ENCODE measurements at places on chromosomes 6 and 20.

DNA sequence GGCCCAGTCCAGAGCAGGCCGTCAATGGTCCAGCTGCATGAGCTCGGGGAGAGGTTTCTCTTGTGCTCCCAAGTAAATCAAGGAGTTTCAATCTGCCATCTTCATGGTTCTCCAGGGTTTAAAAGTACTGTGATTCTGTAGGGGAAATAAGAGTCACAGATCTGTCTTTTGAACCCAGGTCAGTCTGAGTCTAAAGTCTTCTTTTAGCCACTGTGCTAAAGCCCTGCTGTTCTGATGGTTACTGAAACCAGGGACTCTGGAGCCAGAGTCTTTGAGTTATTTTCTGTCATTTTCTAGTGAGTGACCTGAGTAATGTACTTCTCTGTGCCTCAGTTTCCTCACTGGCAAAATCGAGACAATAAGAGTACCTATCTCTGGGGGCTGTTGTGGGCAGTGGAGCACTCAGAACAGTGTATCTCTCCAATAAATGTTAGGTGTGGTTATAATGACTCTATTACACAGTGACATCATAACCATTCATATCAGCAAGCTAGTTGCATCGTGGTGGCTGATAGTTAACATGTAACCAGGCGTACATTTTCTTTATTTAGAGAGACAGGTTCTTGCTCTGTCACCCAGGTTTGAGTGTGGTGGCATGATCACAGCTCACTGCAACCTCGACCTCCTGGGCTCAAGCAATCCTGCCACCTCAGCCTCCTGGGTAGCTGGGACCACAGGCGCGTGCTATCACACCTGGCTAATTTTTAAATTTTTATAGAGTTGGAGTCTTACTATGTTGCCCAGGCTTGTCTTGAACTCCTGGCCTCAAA, 74.6 kb upstream of the KCNG1 start:
- no peak for DNase-seq

DNA sequence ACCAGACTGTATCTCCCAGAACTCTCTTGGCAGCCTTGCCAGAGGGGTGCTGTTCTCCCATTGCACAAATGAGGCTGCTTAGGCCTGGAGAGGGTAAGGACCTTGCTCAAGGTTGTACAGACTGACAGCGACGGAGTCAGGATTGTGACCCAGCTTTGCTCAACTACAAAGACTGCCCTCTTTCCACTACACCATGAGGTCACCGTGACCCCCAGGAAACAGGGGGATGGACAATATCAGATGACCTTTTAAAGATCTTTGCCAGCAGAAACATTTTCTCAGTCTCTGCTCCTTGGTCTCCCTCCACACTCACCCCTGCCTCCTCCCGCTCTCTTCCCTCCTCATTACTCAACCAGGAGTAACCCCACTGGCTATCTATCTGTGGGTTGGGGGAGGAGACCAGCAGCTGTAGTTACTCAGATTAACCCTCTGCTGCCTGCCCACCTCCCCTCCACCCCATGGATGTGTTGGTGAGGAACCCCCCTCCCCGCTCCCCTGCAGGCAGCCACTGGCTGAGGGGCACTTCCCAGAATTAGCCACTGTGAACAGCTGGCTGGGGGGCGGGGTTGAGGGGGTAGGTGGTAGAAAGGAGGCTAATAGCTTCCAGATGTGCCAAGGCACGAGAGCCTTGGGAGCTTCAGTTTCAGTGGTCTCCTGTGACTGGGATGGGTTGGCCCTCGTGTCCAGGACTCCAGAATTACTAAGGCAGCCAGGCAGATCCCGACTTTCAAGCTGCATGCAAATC, 26.9 kb upstream of the MRPS18A start:
- DNase-seq: peak; percentile 75

- DNase-seq: no peak
Observed at GRCh38 chr20:15045246-15045645, 707.8 kb upstream of the FLRT3 start.

DNA sequence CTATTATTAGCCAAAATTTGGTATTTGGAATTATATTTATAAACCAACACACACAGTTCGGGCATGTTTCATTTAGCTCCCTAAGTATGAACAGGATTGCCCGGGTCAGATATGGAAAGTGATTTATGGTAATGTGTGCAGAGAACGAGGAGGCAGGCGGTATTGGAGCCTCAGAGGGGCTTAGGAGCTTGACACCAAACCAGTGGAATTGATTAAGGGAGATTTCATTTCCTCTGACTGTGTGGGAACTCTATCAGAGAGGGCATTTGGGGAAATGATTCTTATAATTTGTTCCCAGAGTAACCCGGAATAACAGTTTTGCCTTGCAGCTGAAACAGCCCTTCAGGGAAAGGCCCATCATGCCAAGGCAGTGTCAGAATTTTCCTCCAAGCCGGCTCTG, 115.1 kb upstream of the SPTLC3 start:
- DNase-seq: no peak

DNA sequence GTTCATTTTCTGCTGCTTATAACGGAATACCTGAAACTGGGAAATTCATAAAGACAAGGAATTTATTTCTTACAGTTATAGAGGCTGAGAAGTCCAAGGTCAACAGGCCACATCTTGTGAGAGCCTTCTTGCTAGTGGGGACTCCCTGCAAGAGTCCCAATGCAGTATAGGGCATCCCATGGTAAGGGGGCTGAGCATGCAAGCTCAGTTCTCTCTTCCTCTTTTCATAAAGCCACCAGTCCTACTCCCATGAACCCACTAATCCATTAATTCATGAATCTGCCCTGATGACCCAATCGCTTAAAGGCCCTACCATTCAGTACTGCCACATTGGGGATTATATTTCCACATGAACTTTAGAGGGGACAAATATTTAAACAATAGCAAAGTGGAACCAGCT, 26.5 kb downstream of the CYB5R4 start:
- DNase-seq: no peak

DNA sequence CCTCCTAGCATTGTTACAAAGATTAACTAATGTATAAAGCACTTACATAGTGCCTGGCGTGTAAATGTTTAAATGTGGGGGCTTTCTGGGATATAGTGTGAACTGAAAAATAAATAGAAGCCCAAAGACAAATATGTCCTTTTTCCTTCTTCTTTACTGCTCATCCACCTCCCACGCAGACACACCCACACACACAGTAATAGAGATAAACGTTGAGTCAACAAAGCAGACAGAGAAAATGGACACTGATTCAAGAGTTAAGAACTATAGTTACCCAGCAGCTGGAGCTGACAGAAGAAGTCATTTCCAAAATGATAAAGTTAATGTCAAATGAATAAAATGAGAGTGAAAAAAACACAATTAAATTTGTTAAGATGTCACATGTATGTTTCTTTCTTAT, 68.3 kb downstream of the FHL5 start:
- DNase-seq: peak; percentile 73

DNA sequence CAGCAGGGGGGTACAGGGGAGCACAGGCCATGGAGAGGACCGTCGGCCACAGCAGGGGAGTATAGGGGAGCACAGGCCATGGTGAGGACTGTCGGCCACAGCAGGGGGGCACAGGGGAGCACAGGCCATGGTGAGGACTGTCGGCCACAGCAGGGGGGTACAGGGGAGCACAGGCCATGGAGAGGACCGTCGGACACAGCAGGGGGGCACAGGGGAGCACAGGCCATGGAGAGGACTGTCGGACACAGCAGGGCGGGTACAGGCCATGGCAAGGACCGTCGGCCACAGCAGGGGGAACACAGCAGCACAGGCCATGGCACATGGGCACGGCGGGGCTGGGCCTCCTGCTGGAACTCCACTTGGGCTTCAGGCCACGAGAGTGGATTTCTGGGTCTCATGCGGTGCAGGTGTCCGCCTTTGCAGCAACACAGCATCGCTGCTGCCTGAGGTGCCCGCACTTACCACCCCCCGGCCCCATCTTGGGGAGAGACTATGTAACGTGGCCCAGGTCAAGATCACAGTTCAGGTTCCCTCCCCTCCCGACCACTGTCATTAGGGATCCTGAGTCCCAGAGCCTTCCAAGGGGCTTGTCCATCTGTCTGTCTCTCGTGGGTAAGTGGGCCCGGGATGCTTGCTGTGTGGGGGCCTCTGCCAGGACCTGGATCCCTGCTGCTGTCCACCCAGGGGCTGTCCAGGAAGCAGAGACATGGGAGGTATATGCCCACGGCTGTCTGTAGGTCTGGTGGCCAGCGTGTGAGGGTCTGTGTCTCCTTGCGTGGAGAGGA, 2.5 kb downstream of the NPBWR2 start:
- DNase-seq: no peak

GRCh38 chr6:24576447-24576846, 69.5 kb downstream of the KIAA0319 start:
- no peak for DNase-seq

DNA sequence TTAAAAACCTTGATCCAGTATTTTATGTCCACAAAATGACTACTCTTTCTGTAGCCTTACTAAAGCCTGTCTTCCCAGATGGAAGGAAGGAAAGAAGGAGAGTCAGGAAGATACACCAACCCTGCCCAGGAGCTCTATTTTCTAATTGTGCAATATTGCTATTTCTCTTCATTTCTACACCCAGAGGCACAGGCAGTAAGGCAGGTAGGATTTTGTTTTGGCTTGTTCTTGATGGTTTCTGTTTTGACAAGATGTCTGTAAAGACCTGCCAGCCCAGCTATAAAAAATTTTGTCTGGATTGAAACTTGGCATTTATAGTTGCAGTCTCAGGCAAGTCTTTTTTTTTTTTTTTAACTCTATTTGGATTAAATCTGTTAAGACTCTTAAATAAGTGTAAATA, 587.5 kb upstream of the ARID1B start:
- peak; percentile 16 for DNase-seq

DNA sequence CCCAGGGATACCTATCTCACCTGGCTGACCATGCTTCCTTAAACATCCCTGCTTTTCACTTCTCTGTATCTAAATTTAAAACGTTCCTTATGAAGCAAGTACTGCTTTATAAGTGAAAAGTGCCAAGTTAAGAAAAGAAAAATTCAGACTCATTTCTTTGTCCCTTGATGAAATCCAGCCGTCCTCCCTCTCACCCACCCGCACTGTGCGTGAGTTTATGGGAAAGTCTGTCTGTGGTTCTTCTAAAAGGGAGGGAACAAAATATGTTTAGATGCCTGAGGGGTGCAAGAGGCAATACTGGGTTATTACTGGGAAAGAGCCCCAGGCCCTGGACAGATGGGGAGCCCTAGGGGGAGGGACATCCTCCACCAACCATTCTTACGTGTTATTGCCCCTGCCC, 31.2 kb downstream of the SPDEF start:
- DNase-seq: peak; percentile 45

- peak; percentile 87 for DNase-seq
Observed at GRCh38 chr6:119350202-119350951, 816 bp upstream of the MAN1A1 start.

DNA sequence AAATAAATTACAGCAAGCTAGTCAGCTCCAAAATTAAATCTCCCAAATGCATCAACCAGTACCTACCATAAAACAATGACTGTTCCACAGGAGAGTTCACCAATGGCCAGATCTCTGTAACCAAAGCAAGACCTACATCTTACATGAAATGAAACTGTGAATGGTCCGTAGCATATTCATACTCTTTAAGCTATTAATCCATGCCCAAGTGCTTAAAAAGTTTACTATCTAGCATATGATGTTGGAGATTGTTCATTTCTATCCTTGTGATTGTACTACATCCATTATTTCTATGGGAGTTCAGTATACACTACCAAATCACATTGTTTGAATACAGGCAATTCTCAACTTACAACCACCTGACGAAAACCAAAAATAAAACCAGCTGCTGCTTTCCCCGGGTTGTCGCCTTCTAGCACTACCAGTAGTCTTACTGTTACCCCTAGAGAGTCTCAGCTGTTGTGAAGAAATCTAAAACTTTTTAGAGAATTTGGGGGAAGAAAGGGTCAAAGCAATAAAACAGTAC, 38.0 kb downstream of the HIVEP2 start:
- DNase-seq: no peak

DNA sequence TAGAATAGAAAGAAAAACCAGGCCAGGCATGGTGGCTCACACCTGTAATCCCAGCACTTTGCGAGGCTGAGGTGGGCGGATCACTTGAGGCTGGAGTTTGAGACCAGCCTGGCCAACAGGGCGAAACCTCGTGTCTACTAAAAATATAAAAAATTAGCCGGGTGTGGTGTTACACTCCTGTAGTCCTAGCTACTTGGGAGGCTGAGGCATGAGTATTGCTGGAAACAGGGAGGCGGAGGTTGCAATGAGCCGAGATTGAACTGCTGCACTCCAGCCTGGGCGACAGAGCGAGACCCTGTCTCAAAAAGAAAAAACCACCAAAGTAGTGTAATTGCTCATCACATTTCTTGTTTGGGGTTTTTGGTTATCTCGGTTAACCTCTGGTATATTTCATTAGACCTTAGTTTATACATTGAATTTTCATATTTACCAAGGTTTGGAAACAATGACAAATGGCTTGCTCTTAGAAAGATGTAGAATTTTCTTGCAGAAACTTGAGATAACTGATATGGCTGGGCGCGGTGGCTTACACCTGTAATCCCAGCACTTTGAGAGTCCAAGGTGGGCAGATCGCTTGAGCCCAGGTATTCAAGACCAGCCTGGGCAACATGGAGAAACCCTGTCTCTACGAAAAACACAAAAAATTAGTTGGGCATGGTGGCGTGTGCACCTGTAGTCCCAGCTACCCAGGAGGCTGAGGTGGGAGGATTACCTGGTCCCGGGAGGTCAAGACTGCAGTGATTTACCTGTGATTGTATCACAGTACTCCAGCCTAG, 14.2 kb downstream of the ITCH start:
- no peak for DNase-seq

DNA sequence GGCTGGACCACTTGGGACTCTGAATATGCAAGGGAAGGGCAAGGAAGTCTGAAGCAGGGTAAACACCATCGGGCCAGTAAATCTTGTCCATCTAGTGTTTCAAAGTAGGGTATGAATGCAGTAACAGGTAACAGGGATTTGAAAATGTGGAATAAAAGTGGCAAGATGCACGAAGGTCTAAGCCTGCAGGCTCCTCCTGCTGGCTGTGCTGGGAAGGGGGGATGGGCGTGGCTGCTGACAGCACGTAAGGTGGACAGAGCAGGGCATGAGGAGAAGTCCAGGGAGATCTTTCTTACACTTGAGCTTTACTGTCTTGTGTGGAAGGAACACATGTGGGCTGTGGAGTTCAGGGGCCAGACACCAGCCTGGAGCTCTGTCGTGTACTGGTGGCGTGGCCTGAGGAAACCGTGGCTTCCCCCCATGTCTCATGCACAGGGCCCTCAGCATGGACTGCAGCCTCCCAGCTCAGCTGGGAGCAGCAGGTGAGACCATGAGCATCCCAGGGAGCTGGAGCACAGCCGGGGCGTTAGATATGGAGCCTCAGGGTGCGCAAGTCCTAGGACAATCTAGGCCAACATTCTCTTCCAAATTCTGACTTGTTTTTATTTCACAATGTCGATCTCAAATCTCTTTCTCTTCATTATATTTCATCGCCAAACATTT, 84.5 kb downstream of the SLC22A23 start:
- DNase-seq: no peak

DNA sequence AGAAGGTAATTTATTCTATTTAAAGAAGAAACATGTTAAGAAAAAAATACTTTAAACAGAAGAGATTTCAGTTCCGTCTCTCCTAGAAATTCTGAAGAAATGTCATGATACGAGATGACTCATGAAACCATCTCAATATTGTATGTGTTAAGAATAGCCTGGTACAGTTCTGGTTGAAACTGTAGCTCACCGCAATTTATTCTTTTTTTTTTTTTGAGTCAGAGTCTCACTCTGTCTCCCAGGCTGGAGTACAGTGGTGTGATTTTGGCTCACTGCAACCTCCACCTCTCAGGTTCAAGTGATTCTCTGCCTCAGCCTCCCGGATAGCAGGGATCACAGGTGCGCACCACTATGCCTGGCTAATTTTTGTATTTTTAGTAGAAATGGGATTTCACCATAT, 103.3 kb downstream of the ARHGAP18 start:
- no peak for DNase-seq

All from NCI-H69 (cell line).